EL (cell line): ENCODE measurements at places on chromosomes 6 and 20.

- DNase-seq: no peak
Observed at GRCh38 chr6:148426317-148426977, 83.8 kb downstream of the SASH1 start.

GRCh38 chr6:128632131-128632530, 111.7 kb upstream of the PTPRK start:
- no peak for DNase-seq

DNA sequence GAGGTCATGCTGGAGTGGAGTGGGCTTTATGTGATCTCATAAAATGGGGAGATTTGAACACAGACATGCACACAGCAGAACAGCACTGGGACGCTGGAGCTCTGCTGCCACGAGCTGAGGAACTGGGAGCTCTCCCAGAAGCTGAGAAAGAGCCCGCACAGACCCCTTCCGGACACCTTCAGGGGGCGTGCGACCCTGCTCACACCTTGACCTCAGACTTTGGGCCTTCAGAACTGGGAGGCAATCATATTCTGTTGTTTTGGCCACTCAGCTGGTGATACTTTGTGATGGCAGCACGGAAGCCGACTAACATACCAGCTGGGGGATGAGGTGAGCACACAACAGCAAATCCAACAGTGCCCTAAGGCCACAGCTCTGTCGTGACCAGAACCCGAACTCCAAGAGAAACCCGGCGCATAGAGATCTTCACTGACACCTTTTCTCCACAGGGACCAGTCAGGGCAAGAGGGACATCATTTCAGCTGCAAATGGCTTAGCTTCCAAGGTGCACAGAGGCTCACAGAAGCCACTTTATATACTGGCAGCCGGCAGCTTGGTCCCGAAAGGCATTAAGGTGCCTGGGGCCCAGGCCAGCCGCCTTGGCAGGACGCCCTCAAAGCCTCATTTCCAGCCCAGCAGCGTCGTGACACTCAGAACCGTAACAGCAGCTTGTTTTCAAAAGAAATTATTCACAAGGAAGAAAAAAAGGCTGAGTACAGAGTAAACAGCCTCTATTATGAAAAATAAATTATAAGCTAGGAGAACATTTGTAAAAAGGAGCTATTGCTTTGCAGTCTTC, 89.3 kb downstream of the RNASET2 start:
- DNase-seq: no peak

DNA sequence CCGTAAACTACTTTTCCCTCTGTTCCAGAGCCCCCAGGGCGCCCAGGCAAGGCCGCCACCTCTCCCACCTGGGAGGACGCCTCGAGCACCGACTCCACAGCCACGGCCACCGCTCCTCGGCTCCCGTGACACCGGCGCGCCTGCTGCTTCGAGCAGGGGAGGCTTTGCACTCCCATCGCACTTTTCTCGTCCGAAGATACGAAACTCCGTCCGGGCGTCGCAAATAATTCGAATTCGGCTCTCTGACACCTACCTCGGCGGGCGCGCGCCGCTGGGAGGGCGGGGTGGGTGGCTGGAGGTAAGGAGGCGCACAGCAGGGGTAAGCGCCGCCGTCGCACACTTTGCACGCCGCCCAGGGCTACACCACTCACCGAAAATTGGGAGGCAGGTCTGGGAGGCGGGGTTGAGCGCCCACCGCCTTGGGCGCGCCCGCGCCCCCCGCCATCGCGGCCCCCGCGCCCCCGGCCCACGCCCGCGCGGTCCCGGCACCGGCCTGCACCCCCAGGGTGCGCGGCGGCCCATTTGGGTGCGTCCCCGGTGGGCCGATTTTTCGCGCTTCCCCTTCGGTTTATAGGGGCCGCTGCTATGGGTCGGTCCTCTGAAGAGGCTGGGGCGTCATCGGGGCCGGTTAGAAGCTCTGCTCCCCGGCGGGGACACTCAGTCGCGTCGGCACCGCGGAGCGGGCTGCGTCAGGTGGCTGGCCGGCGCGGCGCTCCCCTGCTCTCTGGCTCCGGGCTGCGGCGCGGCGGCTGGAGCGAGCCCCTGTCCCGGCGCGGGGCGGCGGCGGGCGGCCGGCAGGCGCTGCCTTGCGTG, 36.2 kb downstream of the GNAS start:
- peak; percentile 82 for DNase-seq

DNA sequence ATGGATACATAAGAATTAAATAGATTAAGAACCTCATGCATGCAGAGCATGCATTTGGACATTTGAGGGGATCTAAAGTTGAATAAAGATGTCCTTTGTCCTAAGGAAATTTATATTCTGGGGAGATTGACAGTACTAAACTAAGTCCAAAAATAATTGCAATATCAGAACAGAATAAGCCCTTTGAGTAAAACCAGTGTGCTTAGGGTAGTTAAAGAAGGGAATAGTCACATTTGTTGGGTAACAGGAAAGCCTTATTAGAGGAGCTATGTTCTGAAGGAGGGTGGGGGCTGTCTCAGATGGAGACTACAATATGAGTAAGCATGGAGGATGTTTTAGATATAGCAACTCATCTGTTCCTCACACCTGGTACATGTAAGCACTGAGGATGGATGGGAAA, 35.8 kb downstream of the CDC5L start:
- no peak for DNase-seq

- DNase-seq: peak; percentile 44
Observed at GRCh38 chr6:11322252-11322885, 89.9 kb upstream of the NEDD9 start.

- DNase-seq: no peak
Observed at GRCh38 chr6:8213995-8214394, 111.6 kb upstream of the EEF1E1 start.

DNA sequence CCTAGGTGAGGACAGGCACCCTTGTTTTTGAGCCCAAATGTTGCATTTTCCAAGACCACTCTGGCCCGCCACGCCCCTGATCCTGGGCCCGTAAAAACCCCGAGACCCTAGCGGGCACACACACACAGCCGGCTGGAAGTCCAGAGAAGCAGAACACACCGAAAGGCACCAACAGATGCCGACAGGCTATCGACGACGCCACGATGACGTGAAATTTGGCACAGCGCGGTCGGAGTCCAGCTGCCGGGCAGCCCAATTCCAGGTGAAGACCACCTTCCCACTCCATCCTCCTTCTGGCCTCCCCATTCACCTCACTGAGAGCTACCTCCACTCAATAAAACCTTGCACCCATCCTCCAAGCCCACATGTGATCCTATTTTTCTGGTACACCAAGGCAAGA, 34.0 kb upstream of the PNPLA1 start:
- DNase-seq: no peak

- no peak for DNase-seq
Observed at GRCh38 chr6:12022953-12023388, 10.9 kb downstream of the HIVEP1 start.

- DNase-seq: no peak
Observed at GRCh38 chr6:136103763-136104311, 146.3 kb downstream of the MTFR2 start.

DNA sequence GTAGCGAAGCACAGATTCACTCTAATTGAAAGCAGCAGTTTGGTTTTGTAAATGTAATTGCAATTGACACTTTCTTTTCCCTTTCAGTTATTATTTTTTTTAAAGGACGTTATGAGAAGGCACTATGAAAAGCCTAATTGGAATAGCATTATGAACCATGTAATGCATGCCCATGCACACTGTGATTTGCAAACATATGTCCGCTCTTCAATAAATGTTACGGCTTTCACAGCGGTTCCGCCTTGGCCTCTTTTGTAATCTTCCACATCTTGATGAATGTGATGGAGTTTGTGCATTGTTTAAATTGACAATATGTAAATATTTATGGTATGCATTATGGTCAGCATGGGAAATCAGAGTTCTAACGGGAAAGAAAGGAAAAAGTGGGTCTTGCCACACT, 61.3 kb downstream of the SAMD5 start:
- DNase-seq: no peak

DNA sequence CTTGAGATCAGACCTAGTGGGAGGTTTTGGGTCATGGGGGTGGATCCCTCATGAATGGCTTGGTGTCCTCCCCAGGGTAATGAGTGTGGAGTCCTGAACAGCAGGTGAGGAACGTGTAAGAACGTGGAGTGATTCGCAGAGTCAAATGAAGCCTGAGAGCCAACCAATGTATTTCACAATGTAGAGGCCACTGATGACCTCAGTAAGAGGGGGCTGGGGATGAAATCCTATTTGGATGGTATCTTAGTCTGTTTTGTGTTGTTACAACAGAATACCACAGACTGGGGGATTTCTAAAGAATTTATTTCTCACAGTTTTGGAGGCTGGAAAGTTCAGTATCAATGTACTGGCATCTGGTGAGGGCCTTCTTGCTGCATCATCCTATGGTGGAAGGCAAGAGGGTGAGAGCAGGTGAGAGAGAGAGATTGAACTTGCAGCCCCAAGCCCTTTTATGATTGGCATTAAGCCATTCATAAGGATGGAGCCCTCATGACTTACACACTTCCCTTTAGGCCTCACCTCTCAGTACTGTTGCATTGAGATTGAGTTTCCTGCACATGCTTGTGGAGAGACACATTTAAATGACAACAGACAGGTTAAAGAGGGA, 47.3 kb upstream of the HIVEP1 start:
- DNase-seq: no peak

DNA sequence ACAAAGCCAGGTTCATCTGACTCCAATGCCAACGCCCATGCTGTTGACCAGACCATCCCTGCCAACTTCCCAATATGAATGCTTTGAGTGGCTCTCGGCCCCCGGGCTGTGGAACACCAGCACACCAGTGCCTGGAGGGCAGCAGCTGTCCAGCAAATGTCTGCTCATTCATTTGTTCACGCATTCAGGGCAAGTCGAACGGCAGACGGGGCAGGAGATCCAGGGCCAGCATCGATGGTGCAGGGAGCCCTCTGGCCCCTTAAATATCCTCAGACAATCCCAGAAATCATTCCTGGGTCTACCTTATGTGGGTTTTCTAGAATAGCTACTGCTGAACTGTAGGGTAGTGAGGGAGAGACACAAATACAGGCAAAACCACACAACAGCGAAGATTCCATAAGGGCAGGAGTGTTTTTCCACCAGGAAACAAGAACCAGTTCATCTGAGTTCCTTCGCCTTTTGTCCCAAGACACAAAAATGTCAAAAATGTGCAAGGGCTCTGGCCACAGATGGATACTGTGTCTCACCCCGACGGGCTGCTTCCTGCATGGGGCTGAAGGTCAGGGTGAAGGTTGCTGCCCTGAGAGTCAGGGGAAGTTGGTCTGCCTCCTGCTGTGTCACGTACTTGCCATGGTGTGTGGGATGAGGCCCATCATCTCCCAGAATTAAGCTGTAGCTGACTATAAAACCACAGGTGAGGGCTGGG, 15.5 kb downstream of the RIPOR3 start:
- DNase-seq: peak; percentile 41

GRCh38 chr6:13462458-13463327, 24.7 kb downstream of the GFOD1 start:
- DNase-seq: no peak

DNA sequence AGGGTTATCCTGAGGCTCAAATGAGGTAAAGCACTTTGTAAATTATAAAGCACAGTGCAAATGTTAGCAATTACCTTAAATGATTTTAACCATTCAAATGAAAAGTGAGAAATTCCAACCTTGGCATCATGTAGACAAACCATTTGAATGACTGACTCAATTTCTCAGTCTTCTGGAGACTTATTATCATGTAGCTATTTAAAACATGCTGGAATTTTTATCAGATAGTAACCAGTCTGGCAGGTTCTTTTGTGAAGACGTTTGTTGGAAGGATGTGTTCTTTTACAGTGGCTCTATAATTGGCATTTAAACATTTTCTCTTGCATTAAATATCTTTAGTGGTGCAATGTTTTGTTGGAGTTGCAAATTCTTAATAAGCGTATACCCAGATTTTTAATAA, 386.6 kb downstream of the NKAIN2 start:
- DNase-seq: no peak

DNA sequence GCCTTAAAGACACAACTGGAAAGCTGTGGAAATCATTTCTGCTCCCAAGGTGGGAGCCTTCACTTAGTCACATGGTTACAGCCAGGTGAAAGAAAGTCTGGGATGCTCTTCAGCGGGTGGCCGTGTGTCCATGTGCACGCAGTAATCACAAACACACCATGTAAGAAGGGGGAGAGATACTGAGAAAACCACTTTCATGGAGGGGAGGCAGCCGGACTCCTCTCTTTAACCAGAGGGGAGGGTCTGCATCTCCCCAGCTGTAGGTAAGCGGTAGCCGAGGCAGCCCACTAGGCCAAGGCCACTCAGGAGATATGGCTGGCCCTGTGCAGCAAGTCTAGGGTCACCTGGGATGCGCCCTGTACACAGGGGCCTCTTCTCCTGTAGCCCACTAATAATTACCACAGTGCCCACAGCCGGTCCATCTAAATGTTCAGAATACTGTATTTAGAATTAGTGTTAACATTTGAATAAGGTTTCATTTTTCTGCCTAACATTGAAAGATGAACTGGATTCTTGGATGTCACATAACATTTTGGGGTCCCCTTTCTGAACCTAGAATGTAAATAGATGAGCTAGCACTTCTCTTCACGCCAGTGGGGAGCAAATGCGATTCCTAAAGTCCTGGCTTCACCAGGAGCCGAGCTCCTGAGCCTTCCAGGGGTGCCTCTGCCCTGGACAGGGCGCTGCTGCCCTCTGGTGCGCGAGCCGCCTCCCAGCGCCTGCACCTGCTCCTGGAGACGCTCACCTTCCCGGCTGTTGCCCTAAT, 15.9 kb downstream of the GPR31 start:
- peak; percentile 5 for DNase-seq

DNA sequence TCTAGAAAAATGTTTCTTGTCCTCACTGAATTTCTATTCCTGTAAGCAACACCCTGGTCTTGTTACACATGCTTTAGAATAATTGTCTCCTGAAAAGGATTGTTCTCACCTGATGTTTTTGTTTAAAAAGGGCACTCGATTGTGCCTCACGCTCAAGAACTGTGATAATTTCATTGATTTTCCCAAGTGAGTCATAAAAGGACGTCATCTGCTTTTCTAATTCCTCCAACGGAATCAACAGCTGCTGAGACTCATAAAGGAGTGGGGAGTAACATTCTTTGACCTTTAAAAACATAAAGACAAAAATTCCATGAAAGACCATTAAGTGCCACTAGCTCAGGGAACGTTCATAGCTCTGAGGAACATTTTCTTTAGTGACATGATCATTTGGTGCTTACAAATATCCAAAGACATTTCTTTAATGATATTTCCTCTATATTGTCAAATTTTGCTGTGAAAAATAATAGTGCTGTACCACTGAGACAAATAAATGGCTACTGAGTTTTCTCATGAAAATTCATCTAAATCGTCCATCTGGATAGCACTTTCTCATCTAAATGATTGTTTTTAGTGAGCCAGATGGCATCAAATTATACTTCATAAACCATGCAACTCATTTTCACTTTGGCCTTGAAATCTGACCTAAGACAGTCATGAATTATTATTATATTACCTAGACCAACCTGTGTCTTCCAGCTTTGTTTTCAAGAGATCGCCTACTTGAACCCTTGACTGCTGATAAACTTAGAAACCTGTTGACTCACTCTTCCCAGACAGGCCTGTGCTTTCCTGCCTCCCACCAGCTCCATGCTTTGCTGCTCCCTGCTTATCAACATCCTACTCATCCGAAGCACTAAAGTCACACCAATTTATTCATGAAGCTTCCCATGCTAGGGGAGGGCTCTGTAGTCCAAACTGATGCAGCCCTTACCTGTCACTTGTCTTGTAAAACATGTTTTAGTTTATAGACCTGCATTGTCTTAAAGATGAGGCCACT, 178.2 kb downstream of the SYNE1 start:
- peak; percentile 26 for DNase-seq
